ENCODE measurements at places on chromosomes 1 and 21.

GRCh38 chr1:44802306-44803061, 2.3 kb downstream of the PLK3 start:
- no peak for DNase-seq

DNA sequence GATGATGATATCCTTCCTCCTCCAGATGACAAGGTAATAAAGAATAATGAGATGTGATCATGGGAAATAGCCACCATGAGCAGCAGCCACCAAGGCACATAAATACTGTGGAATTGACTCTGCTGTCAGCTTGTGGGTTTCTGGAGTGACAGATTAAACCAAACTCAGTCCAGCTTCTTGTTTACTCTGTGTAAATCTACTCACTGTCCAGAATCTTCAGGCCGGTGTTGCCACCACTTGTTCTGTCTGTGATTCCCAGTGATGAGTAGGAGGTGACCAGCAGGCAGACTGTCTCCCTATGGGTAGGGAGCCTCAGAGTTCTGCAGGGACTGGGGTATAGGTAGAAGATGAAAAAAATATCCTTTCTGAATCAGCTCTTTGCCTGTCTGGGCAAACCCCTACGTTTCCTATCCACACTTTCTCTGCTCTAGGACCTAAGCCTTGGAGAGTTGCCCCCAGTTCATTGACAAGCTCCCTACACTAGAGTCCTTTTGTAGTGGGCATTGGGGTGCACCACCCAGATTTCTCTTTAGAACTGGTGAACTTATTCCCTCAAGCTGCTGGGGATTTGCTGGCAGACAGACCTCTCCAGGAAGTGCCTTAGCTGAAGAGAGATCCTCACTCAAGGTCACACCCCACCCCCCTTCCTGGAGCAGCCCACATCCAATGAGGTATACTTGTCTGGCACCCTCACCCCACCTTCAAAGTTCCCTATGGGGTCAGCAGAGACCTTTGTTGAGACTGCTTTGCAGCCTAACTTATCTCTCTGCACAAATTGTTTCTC, 47.6 kb downstream of the ATP1A1 start:
- DNase-seq, result no peak

- DNase-seq, result no peak
These were observed 18.8 kb upstream of the DYNLT5 start for GRCh38 chr1:66733348-66734017.

DNA sequence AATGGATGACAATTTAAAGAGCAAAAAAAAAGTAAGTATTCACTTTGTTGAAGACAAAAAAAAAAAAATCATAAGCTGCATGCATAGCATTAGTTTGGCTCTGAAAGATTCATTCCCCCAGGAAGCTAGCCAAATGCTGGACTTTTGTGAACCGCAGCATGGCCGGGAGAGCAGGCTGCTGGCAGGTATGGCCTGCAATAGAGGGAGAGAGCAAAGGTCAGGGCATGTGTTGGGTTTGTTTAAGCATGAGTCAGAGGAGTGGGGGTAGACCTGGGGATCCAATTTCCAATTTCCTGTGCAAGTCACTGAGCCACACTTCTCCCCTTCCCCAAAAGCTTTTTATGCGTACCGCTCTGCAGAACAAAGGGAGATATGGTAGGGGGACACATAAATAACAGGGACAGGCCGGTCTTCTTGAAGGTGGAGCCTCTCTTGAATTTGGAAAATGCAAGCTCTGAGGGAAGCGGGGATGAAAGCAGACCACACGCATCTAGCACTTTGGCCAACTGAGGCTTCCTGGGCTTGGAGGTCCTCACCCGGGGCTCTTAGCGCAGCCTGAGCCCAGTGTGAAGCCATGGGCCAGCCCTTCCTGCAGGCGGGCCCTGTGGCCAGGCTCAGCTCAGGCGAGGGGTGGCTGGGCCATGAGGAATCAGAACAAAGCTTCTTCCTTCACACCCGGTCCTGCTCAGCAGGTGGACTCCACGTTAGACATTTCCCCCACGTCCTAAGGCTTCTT, 171.1 kb downstream of the TOMM20 start:
- no peak for DNase-seq

DNA sequence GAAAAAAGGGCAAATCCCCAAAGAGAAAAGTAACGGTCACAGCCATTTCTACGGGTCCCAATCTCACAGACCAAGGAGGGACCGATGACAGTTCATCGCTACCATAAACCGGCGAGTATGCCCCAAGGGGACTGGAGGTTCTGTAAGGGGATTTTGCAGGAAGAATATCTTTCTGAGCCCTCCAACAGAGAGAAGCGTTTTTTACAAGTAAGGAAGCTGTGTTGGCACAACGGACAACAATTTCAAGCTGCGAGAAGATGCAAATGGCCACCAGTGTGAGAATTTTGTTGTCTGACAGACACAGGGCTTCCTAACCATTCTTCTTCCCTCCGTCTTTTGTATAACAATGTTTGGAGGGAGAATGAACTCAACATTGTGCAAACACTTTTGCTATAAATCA, 1043.1 kb downstream of the ADGRL2 start:
- no peak for DNase-seq

DNA sequence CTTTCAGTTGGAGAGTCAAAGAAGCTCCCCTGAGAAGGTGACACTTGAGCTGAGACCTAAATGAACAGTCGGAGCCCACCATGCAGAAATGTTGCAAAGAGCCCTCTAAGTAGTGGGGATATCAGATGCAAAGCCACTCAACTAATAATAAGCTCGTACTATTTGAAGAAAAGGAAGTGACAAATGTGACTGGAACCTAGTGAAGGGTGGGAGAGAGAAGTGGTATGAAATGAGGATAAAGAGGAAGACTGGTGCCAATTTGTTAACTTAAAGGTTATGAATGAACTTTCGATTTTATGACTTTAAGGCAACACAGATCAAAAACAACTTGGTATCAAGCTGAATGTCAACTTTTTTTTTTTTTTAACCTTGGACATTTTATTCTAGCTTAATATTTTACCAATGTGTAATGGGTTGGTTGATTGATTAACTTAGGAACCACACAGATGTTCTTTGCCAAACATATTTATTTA, 14.7 kb downstream of the LYPLAL1 start:
- DNase-seq, result no peak
